ENCODE measurements at places on chromosomes 13 and 19.

- DNase-seq: no peak
These were observed 300.4 kb downstream of the DLEU7 start for GRCh38 chr13:50543141-50543540.

DNA sequence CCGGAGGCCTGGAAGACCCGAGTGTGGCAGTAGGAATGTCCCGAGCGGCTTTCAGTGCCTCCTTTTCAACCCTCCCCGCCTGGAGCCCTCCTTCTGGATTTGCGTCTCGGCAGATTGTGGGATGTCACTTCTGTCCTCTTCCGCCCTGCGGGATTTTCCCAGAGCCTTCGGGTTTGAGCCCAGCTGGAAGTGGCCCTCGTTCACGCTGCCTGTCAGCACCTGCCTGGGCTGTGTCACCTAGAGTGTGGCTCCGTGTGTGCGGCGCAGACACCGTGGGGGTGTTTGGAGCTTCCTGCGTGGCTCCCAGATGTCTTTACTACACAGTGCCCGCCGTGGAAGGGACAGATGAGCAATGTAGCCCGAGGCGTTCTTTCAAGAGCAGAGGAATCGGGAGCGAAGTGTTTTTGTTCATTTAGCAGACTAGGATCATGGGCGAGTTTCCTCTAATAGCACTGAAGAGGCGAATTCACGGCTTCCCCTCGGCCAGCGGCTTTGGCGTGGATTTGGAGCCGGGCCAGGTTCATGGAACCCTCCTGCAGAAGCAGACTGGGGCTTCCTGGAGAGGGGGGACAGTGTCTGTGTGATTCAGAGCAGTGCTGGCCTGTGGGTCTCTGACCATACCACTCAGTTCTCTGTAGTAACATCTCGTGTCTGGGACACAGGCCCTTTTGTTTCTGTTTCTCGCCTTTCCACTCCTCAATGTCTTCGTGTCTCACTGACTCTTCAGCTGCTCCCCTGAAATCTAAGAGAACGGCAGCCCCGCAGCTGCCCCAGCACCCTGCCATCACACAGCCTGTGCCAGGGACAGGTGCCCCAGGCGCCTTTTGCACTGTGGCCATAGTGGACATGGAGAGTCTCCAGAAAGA is 68.0 kb downstream of the KDM4B start:
- no peak for DNase-seq

GRCh38 chr13:109715902-109716301 is 70.5 kb downstream of the IRS2 start:
- DNase-seq: peak; percentile 91

DNA sequence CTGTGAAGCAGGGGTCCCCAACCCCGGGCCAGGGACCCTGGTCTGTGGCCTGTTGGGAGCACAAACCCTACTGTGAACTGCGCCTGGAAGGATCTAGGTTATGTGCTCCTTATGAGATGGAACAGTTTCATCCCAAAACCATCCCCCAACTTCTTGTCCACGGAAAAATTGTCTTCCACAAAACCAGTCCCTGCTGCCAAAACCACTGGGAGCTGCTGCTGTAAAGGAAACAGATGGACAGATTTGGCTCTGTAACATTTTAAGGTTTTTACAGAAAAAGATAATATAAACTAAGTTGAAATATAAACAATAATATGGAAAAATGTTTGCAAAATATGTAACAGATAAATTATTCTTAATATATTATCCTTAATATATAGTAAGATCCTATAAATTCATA is 73.7 kb downstream of the COG6 start:
- no peak for DNase-seq

GRCh38 chr13:25771641-25772478 is 280.0 kb downstream of the SHISA2 start:
- DNase-seq: no peak

GRCh38 chr13:82370316-82370715 is 1512.0 kb downstream of the SLITRK1 start:
- no peak for DNase-seq

- DNase-seq: no peak
These were observed 7.9 kb upstream of the F10 start for GRCh38 chr13:113114511-113115362.

- DNase-seq: peak; percentile 32
These were observed 172.4 kb downstream of the VWA8 start for GRCh38 chr13:41788552-41788951.

- peak; percentile 43 for DNase-seq
These were observed 9.5 kb upstream of the URAD start for GRCh38 chr13:27997904-27998522.

GRCh38 chr13:92838786-92839185 is 387.8 kb upstream of the GPC6 start:
- no peak for DNase-seq

DNA sequence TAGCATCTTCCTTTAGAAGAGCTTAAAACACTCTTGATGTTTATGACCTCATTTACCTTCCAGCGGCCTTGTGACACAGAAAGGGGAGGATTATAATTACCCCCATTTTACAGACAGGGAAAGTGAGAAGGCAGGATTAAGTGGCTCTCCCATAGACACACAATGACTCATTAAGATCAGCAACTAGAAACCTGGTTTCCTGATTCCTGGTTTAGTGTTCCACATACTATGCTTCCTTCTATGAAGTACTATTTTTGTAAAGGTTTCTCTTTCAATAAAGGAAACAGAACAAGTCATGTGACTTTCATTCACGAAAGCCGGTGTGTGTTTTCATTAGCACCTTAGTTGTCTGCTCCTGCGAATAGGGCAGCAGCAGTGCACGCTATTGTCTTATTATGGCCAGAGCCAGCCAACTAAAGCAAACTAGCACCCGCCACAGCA is 8.3 kb downstream of the IRS2 start:
- peak; percentile 53 for DNase-seq

- no peak for DNase-seq
These were observed 5.7 kb upstream of the ZC3H13 start for GRCh38 chr13:46058268-46058667.

DNA sequence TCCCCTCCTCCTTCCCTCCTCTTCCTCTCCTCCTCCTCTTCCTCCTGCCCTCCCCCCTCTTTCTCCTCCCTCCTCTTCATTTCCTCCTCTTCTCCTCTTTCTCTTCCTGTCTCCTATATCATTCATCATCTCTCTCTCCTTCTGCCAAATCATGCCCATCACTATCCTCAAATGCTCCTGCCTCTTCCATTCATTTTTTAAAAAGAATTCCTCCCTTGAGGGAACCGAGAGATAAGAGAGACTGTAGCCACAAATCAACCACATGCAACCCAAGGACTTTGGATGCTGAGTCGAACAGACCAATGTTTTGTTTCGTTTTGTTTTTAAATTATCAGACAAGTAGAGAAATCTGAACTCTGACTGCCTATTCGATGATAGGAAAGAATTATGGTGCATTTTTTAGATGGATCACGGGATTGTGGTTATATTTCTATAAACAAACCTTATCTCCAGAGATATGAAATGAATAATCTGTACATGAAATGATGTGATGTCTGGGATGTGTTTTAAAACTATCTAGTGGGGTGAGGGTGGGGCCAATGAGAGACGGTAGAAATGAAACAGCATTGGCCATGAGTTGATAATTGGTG is 9.5 kb upstream of the ZNF541 start:
- DNase-seq: no peak

- no peak for DNase-seq
These were observed 340.7 kb downstream of the SLC7A1 start for GRCh38 chr13:29254626-29255370.

- no peak for DNase-seq
These were observed 45.5 kb downstream of the DNM2 start for GRCh38 chr19:10763411-10763810.

DNA sequence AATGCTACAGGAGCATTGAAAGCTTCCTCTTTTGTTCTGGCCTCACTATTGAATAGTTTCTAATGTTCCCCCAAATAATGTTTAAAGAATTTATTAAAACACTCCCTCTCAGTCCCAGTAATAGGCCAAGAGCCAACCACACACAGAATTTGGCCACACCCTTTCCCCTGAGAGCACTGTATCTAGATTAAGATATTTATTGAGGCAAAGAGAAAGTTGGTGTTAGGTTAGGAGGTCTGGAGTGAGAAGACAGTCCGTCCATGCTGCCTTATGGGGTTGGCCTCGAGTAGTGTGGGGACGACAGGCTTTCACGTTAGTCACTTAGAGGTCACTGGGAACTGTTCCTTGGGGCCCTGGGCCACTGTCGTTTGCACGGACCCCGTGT is 122.9 kb upstream of the RNF113B start:
- no peak for DNase-seq

GRCh38 chr13:49859560-49859959 is 67.1 kb upstream of the KPNA3 start:
- DNase-seq: no peak

DNA sequence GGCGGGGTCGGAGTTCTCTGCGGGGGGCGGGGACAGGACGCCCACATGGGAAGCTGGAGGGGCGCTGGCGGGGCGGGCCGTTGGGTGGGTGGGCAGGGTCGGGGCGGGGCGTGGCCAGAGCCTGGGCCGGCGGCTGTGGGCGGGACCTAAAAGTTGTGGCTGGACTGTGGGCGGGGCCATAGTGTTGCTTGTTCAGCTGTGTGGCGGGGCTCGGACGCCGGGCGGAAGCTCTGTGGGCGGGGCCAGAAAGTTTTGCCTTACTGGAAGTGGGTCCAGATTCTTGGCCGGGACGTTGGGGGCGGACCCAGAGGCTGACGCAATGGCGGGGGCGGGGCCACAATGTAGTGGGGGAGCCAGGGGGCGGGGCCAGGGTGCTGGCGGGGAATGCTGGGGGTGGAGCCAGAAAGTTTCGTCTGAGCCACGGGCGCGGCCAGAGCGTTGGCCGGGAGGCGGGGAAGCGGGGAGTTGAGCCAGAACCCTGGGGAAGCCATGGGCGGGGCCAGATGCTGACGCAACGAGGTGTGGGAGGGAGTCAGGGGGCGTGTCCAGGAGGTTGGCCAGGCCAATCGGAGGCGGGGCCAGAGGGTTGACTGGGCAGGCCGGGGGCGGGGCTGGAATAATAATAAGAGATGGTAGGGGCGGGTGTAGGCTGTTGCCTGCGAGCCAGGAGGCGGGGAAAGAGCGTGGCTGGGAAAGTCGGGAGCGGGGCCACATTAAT is 527 bp downstream of the CCDC9 start:
- DNase-seq: peak; percentile 100

DNA sequence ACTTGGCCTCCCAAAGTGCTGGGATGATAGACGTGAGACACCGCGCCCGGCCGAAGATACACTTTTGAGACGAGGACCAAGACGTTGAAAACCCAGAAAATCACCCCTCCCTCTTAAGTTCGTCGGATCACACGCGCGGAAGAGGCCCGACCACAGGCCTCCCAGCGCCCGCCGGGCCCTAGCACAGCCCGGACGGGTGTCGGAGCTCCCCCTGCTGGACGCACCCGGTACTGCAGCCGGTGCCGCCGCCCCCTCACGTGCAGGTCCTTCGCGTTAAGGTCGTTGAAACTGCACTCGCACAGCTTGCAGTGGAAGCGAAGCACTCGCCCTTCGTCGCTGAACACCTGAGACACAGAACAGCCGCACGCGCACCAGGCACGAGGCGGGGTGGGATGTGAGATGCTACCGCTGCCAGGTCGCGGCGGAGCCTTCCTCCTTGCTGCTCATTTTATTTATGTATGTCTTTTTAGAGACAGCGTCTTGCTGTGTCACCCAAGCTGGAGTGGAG is 35.7 kb upstream of the MATK start:
- peak; percentile 69 for DNase-seq

DNA sequence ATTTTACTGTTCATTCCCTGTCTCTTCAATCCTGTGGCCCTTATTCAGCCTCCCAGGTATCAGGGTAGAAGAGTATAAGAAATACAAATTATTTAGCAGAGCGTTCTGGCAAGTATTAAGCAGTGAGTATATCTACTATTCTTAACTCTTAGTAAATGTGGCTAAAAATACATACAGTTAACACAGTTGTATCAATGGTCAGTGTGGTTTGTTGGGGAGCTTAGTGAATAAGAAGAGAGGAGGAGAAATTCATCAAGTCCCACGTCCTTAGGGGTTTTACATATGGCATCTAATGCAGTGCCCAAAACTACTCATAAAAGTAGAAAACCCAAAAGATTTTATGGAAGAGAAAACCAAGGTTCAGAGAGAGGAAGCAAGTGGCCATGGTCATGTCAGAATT is 691.0 kb upstream of the SGCG start:
- DNase-seq: no peak
